A375 (cell line): ENCODE measurements at places on chromosomes 2 and 18. TPM values are rescaled to one million over a fixed set of nuclear protein-coding genes. Genes with fewer than 3 reads are reported as not detected.

The RGPD3 gene
- total RNA-seq: 0.08 TPM in 1 of 2 replicates, not detected in the other

The PFN4 gene
- 1.4 and 3.4 TPM in 2 replicates for total RNA-seq

The UGT1A4 gene
- total RNA-seq: not detected in 2 replicates

The ACVR1C gene
- 0.05 TPM in 1 of 2 replicates, not detected in the other for total RNA-seq

The DNPEP gene
- total RNA-seq: 33.4 and 47.8 TPM in 2 replicates

The TLX2 gene
- 1.8 and 2.8 TPM in 2 replicates for total RNA-seq

The FEV gene
- total RNA-seq: not detected in 2 replicates

The ZNF396 gene
- 0.72 and 1.4 TPM in 2 replicates for total RNA-seq

The ANKRD30B gene
- total RNA-seq: 0.23 and 1.4 TPM in 2 replicates

The TACR1 gene
- not detected in 2 replicates for total RNA-seq

The TXNDC2 gene
- 0.08 TPM in 1 of 2 replicates, not detected in the other for total RNA-seq

The ALPG gene
- not detected in 2 replicates for total RNA-seq

The XIRP2 gene
- total RNA-seq: 0.08 TPM in 1 of 2 replicates, not detected in the other
